ENCODE measurements at places on chromosomes 16 and 17. TPM values are rescaled to one million over a fixed set of nuclear protein-coding genes. Genes with fewer than 3 reads are reported as not detected.

Gene SCN4A
- not detected for polyA plus RNA-seq

Gene MT2A
- 5,670 TPM for polyA plus RNA-seq

Gene STAT5B
- polyA plus RNA-seq, result 6.1 TPM

Gene NUTF2
- polyA plus RNA-seq, result 263 TPM

Gene SGCA
- not detected for polyA plus RNA-seq

Gene CCL13
- polyA plus RNA-seq, result not detected

Gene SDK2
- 0.93 TPM for polyA plus RNA-seq

Gene TBC1D3I
- not detected for polyA plus RNA-seq

Gene CES1
- not detected for polyA plus RNA-seq

Gene GCGR
- polyA plus RNA-seq, result not detected

Data from foreskin keratinocyte (primary cell).